IMR-90 (cell line): ENCODE measurements at places on chromosomes 3 and 15.

- DNase-seq, result no peak
Measured at GRCh38 chr3:158108445-158108985, 1.4 kb upstream of the RSRC1 start.

DNA sequence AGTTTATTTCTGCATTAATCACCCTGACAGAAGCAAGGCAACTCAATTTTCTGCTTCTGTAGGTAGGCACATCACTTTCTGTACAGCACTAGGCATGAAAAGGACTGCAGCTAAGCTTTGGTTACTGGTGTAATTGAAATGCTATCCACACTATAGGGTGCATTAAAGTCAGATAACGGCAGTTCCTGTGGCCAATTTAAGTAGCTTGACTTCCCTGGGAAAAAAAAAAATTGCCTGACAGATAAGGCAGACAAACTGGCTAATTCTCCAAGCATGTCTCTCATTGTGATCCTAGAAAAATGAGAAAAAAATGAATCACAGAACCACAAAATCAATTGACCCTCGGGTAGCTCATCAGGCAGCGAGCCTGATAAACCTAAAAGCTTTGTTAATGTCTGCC, 151.4 kb downstream of the MEIS2 start:
- DNase-seq, result no peak

- DNase-seq, result no peak
Measured at GRCh38 chr3:159250961-159251360, 449.1 kb downstream of the MFSD1 start.

- peak; percentile 71 for DNase-seq
Measured at GRCh38 chr3:108486941-108487340, 23.5 kb downstream of the MYH15 start.

GRCh38 chr15:41233367-41233771, 2.3 kb downstream of the CHP1 start:
- peak; percentile 86 for DNase-seq
